ENCODE measurements at places on chromosomes 1 and 21.

DNA sequence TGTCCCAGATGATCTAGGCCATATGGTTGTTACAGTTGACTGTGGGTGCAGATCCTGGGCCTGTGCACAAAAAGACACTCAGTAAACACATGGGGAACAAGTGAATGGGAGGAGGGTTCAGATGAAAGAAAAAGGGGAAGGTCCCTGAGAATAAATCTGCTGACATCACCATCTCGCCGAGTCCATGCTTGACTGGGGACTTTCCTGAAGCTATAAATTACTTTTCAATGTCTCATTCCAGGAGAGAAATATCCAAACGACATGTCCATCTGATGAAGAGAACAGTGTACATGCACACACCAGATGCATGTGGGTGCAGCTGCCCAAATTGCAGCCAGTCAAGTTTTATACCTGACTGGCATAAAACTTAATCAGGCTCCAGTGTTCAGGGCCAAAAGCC is 109.0 kb downstream of the HIVEP3 start:
- no peak overlapping the region for H3K4me3 ChIP-seq
- H3K4me1 ChIP-seq: peaks cover 57% of the 10 kb centered on the region
- DNase-seq: no peak
- H3K36me3 ChIP-seq: no peaks in the 10 kb centered on the region
- H3K27ac ChIP-seq: no peak overlapping the region

- H3K27ac ChIP-seq: no peak overlapping the region
- no peaks in the 10 kb centered on the region for H3K4me1 ChIP-seq
- no peak overlapping the region for H3K4me3 ChIP-seq
These were observed 15.4 kb downstream of the L1TD1 start for GRCh38 chr1:62209931-62210595.

GRCh38 chr21:38660333-38661196 is 145.2 kb upstream of the ETS2 start:
- H3K27me3 ChIP-seq: peaks cover 63% of the 10 kb centered on the region
- no peak overlapping the region for H3K27ac ChIP-seq
- H3K36me3 ChIP-seq: no peaks in the 10 kb centered on the region
- H3K4me3 ChIP-seq: peak overlapping the region; percentile 64

GRCh38 chr1:113965703-113966412 is 13.4 kb upstream of the OLFML3 start:
- no peak overlapping the region for H3K27ac ChIP-seq
- DNase-seq: no peak
- no peak overlapping the region for H3K4me3 ChIP-seq
- H3K36me3 ChIP-seq: peaks cover 72% of the 10 kb centered on the region
- H3K4me1 ChIP-seq: peaks cover 6% of the 10 kb centered on the region

GRCh38 chr1:67627906-67628305 is 57.1 kb upstream of the GADD45A start:
- H3K4me1 ChIP-seq: no peaks in the 10 kb centered on the region
- no peak overlapping the region for H3K27ac ChIP-seq
- no peaks in the 10 kb centered on the region for H3K36me3 ChIP-seq
- H3K4me3 ChIP-seq: no peak overlapping the region

- peaks cover 13% of the 10 kb centered on the region for H3K4me1 ChIP-seq
- DNase-seq: no peak
- no peak overlapping the region for H3K27ac ChIP-seq
- peaks cover 18% of the 10 kb centered on the region for H3K27me3 ChIP-seq
- H3K4me3 ChIP-seq: no peak overlapping the region
These were observed 3.1 kb upstream of the MXRA8 start for GRCh38 chr1:1361233-1361981.

DNA sequence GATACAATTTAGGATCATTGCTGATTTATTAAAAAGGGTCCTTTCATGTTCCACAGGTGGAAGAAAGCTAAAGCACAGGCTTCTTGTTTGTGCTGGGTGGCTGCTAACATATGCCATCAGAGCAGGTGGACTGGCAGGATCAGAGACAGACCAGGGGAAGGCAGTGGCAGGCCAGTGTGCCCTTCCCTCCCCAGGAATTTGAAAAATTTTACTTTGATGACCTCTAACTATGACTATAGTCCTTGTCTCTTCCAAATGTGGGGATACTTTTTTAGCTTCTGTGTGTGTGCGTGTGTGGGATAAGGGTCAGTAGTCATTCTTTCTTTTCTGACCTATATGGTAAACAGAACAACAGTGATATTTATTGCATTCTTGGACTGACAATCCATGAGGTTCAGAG is 49.9 kb downstream of the LHX9 start:
- H3K27me3 ChIP-seq: peaks cover 27% of the 10 kb centered on the region
- no peaks in the 10 kb centered on the region for H3K36me3 ChIP-seq
- DNase-seq: no peak
- H3K27ac ChIP-seq: no peak overlapping the region
- no peaks in the 10 kb centered on the region for H3K4me1 ChIP-seq

GRCh38 chr1:54481201-54481884 is 66.7 kb upstream of the ACOT11 start:
- H3K4me1 ChIP-seq: peaks cover 30% of the 10 kb centered on the region
- H3K4me3 ChIP-seq: peak overlapping the region; percentile 56
- no peaks in the 10 kb centered on the region for H3K36me3 ChIP-seq
- peaks cover 12% of the 10 kb centered on the region for H3K27me3 ChIP-seq
- H3K27ac ChIP-seq: peak overlapping the region; percentile 33
- no peak for DNase-seq

- no peak for DNase-seq
- H3K4me3 ChIP-seq: no peak overlapping the region
- no peaks in the 10 kb centered on the region for H3K4me1 ChIP-seq
- H3K36me3 ChIP-seq: no peaks in the 10 kb centered on the region
- H3K27me3 ChIP-seq: peaks cover 13% of the 10 kb centered on the region
These were observed 48.4 kb upstream of the EDARADD start for GRCh38 chr1:236345728-236346127.

DNA sequence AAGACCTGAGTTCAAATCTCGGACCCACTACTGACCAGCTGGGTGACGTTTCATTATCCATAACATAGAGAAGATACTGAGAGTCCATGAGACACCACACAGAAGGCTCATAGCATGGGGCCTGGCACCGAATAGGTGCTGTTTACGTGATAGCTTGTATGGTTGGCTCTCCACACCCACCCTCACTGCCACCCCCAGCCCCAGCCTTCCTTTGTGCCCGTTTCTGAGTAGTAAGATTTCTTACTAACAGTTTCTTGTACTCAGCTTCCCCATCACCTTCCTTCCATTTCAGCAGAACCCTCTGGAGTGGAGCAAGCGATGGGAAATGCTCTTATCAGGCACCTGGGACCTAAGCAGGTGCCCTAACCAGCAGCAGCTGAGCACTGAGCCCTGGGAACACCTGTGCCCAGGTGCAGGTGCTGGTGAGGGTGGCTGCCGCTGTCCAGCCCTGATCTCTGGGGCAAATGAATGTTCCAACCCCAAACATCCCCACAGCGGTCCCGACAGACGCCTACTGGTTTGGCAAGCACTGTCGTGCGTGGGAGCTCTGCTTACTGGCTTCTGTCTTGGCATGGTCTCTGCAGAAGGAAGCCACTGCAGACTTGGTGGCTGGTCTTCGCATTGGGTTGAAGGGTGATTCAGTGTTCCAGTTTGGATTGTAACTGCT is 225.4 kb downstream of the CAMTA1 start:
- no peak overlapping the region for H3K27ac ChIP-seq
- H3K4me1 ChIP-seq: no peaks in the 10 kb centered on the region
- H3K4me3 ChIP-seq: no peak overlapping the region
- no peaks in the 10 kb centered on the region for H3K36me3 ChIP-seq

DNA sequence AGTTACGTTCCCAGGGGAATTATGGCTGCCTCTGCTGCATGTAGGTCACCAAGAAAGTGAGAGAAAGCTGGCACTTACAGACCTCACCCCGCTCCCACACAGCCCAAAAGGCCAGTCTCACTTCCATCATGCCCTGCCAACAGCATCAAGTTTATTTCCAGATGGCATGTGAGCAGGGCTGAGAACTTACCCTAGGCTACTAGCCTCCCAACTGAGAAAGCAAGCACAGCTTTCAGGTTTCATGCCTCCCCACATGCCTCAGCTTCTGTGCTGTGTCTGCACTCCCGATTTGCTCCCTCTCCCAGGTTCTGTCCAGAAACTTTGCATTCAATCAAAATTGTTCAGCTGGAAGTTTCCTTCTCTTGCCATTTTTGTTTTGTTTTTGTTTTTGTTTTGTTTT is 59.1 kb upstream of the CRB1 start:
- DNase-seq: no peak
- H3K4me1 ChIP-seq: no peaks in the 10 kb centered on the region
- H3K4me3 ChIP-seq: no peak overlapping the region
- H3K27ac ChIP-seq: no peak overlapping the region

- H3K27me3 ChIP-seq: no peaks in the 10 kb centered on the region
- no peak for DNase-seq
- H3K4me3 ChIP-seq: no peak overlapping the region
- H3K36me3 ChIP-seq: no peaks in the 10 kb centered on the region
- H3K27ac ChIP-seq: no peak overlapping the region
These were observed 636.4 kb upstream of the PLXNA2 start for GRCh38 chr1:208880433-208881100.

DNA sequence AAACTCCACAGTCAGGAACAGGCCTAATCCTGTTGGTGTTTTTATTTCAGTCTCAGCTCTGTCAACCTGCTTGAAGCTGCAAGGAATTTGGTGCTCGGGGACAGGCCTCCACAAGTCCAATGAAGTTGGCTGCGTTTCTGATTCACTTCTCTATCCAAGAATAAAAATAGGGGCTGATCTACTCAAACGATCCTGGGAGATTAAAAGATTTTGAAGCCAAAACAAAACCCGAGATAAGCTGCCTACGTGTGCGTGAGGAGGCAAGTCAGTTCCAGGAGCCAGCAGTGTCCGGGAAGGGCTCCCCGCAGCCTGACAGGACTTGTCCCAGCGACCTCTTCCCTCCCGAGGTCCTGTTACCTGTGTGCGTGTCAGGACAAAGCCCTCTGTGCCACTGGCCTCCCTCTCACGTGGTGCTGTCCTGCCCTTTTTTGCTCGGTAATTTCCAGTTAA is 98.0 kb downstream of the ETS2 start:
- DNase-seq: no peak
- no peak overlapping the region for H3K27ac ChIP-seq
- peaks cover 1% of the 10 kb centered on the region for H3K4me1 ChIP-seq
- no peaks in the 10 kb centered on the region for H3K27me3 ChIP-seq
- H3K4me3 ChIP-seq: no peak overlapping the region

DNA sequence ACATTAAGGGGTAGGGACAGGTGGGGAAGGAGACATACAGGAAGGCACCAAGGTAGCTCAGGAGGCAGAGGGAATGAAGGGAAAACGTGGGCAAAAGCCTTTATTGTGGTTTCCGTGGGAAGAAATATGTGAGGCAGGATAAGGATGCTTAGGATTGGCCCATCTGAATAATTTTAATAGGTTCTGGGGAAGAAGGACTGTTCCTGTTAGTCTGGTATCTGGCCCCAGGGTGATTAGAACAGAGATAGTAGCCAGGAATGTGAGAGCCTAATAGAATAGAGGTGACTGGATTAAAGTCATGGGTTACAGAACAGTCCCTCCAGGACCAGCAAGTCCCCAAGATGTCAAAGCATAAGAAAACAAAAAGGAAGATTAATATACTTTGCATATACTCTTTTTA is 545.2 kb upstream of the CAMK1G start:
- no peak overlapping the region for H3K27ac ChIP-seq
- DNase-seq: no peak
- H3K4me1 ChIP-seq: no peaks in the 10 kb centered on the region
- H3K27me3 ChIP-seq: no peaks in the 10 kb centered on the region

DNA sequence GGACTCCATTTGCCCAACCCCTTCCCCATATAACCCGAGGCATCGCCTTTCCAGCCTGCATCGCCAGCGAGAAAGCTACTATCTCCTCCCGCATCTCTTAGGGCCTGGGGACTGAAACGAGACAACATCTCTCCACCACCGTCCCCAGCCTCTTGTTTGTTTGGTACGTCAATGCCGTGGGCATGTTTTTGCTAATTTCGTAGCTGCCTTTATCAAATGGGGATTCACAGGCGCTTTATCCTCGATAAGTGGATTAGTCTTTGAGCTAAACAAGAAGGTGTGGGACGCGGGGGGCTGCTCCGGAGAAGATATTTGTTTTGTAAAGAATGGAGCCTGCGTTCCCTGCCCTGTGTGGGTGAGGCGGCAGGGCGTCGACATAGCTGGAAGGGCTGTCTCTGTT is 91.6 kb downstream of the PAX7 start:
- H3K4me3 ChIP-seq: no peak overlapping the region
- no peak for DNase-seq
- peaks cover 57% of the 10 kb centered on the region for H3K27me3 ChIP-seq
- no peaks in the 10 kb centered on the region for H3K36me3 ChIP-seq
- no peaks in the 10 kb centered on the region for H3K4me1 ChIP-seq

- H3K36me3 ChIP-seq: peaks cover 4% of the 10 kb centered on the region
- no peaks in the 10 kb centered on the region for H3K27me3 ChIP-seq
- no peak overlapping the region for H3K4me3 ChIP-seq
- peaks cover 35% of the 10 kb centered on the region for H3K4me1 ChIP-seq
- no peak overlapping the region for H3K27ac ChIP-seq
- no peak for DNase-seq
These were observed 42.6 kb downstream of the RSPH1 start for GRCh38 chr21:42453224-42453985.

DNA sequence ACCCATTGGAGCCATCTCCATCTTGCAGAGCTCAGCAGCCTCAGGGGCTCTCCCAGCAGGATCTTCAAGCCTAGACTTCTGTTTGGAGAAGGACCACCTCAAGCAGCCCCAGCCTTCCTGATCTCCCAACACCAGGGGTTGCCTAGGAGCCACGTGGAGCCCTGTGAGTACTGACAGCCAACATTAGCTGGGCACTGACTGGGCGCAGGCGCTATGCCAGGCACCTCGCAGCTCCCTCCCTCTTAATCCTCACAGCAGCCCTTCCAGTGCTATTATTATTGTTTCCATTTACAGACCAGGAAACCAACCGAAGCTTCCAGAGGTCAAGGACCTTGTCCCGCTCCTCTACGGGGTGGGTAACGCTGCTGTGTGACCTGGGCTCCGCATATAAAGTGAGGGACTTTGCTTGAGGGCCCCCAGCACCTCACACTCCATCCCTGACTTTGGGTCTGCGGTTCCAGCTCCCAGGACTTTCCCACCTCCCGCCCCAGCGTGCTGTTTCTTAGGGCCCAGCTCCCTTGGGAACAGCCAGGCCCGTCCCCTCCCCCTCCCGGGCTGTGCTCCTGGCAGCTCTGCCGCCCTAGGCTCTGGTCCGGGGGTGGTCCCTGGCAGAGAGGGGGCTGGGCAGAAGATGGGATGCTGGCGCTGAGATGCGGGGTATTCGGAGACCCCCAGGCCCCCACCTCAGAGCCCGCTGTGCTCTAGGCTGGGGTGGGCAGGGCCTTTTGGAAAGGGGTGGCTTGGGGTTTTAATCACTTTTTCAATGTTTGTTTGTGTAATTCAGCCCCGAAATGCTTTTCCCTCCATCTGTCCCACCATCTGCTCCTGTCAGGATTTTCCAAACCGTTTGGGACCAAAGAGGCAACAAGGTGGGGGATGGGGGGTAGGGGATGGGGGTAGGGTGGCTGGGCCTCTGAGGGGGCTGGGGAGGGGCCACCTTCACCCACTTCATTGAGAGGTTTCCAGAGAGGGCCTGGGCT is 4.1 kb upstream of the HPCA start:
- peaks cover 2% of the 10 kb centered on the region for H3K4me1 ChIP-seq
- H3K27ac ChIP-seq: no peak overlapping the region
- DNase-seq: no peak
- no peaks in the 10 kb centered on the region for H3K36me3 ChIP-seq

Measured in T-helper 2 cell treated with Interferon-gamma antibody and Interleukin-4, amounts not matched to agents 5 μg/mL and 100 μg/mL, for 36 hours (primary cell).